ENCODE measurements at places on chromosomes 4 and X. TPM values are rescaled to one million over a fixed set of nuclear protein-coding genes. Genes with fewer than 3 reads are reported as not detected.

The AKAP4 gene
- not detected for total RNA-seq

The TBC1D8B gene
- total RNA-seq: 1.5 TPM

The PRKG2 gene
- total RNA-seq: 0.58 TPM

The PIR gene
- total RNA-seq: 1.9 TPM

The KCNIP4 gene
- total RNA-seq: not detected

The GLRA2 gene
- not detected for total RNA-seq

The TXK gene
- 6.4 TPM for total RNA-seq

The ADAM29 gene
- total RNA-seq: not detected

The ZDHHC9 gene
- total RNA-seq: 11.5 TPM

The IQCM gene
- total RNA-seq: not detected

The SLITRK2 gene
- total RNA-seq: not detected

The CCDC160 gene
- not detected for total RNA-seq

The HS3ST1 gene
- 0.35 TPM for total RNA-seq

- H3K27me3 ChIP-seq: no peaks in the 10 kb centered on the region
- DNase-seq: no peak
- no peak overlapping the region for H3K4me3 ChIP-seq
- H3K4me1 ChIP-seq: no peaks in the 10 kb centered on the region
- no peaks in the 10 kb centered on the region for H3K36me3 ChIP-seq
- no peak overlapping the region for H3K27ac ChIP-seq
Observed at GRCh38 chrX:16643176-16643575, 6.8 kb upstream of the S100G start.

- no peak overlapping the region for H3K4me3 ChIP-seq
- no peak for DNase-seq
- no peaks in the 10 kb centered on the region for H3K27me3 ChIP-seq
- H3K36me3 ChIP-seq: no peaks in the 10 kb centered on the region
- no peaks in the 10 kb centered on the region for H3K4me1 ChIP-seq
- H3K27ac ChIP-seq: no peak overlapping the region
Observed at GRCh38 chr4:173860094-173860493, 330.1 kb upstream of the HAND2 start.

DNA sequence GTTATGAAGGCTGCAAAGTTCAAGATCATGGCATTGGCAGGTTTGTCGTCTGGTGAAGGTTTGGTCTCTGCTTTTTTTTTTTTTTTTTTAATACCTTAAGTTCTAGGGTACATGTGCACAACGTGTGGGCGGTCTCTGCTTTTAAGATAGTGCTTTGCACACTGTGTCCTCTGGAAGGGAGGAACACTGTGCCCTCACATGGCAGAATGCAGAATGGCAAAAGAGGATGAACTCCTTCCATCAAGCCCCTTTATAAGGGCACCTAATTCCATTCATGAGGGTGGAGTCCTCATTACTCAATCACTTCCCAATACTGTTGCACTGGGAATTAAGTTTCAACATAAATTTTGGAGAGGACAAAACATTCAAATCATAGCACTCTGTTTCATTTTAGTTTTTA is 101.4 kb downstream of the GLRA2 start:
- no peaks in the 10 kb centered on the region for H3K36me3 ChIP-seq
- H3K27me3 ChIP-seq: no peaks in the 10 kb centered on the region
- no peak overlapping the region for H3K4me3 ChIP-seq
- no peaks in the 10 kb centered on the region for H3K4me1 ChIP-seq
- H3K27ac ChIP-seq: no peak overlapping the region

- no peaks in the 10 kb centered on the region for H3K27me3 ChIP-seq
- H3K36me3 ChIP-seq: no peaks in the 10 kb centered on the region
- no peak overlapping the region for H3K27ac ChIP-seq
- peaks cover 25% of the 10 kb centered on the region for H3K4me1 ChIP-seq
- no peak for DNase-seq
Observed at GRCh38 chr4:38526412-38526811, 137.6 kb upstream of the KLF3 start.

DNA sequence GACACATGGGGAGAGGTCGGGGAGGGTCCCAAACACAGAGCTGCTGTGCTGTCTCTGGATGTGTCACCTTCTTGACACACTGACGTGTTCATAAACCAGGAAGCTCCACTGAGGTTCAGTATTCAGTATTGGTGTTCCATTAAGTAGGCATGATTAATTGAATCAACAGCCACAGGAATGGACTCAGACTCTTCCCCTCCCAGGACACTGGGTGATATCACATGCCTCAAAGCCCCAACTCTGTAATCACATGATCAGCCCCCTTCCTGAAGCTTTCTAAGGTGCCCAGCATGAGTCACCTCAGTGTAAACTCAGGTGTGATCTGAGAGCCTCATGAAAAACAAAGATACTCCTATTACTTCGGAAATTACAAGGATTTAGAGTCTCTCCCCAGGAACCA is 21.1 kb upstream of the HNRNPD start:
- H3K4me3 ChIP-seq: no peak overlapping the region
- H3K4me1 ChIP-seq: no peaks in the 10 kb centered on the region
- no peak for DNase-seq
- no peak overlapping the region for H3K27ac ChIP-seq
- no peaks in the 10 kb centered on the region for H3K36me3 ChIP-seq

GRCh38 chrX:38656350-38656915 is 95.1 kb downstream of the TSPAN7 start:
- no peak overlapping the region for H3K4me3 ChIP-seq
- no peak for DNase-seq
- no peaks in the 10 kb centered on the region for H3K27me3 ChIP-seq
- no peaks in the 10 kb centered on the region for H3K4me1 ChIP-seq
- no peak overlapping the region for H3K27ac ChIP-seq

DNA sequence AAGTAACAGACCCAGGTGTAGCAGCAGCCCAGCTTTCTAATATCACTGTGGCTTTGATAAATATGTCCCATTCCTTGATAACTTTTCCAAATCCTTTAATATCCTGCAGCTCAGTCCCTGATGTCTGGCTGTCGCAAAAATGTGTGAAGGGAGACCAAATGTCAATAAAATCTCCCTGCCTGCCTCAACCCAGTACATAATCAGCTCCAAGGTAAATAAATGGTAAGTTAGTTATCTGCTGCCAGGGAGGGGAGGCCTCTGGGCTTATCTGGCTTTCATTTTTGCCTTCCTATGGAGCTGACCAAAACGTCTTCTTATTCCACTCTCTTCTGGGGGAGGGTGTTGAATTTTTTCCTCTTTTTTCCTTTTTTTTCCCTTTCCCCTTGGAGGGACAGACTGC is 630.6 kb downstream of the MID1IP1 start:
- no peaks in the 10 kb centered on the region for H3K36me3 ChIP-seq
- peaks cover 9% of the 10 kb centered on the region for H3K4me1 ChIP-seq
- DNase-seq: no peak
- H3K27me3 ChIP-seq: no peaks in the 10 kb centered on the region

- no peak overlapping the region for H3K27ac ChIP-seq
- H3K4me3 ChIP-seq: no peak overlapping the region
- no peaks in the 10 kb centered on the region for H3K27me3 ChIP-seq
Observed at GRCh38 chr4:142380052-142380602, 466.0 kb downstream of the INPP4B start.

DNA sequence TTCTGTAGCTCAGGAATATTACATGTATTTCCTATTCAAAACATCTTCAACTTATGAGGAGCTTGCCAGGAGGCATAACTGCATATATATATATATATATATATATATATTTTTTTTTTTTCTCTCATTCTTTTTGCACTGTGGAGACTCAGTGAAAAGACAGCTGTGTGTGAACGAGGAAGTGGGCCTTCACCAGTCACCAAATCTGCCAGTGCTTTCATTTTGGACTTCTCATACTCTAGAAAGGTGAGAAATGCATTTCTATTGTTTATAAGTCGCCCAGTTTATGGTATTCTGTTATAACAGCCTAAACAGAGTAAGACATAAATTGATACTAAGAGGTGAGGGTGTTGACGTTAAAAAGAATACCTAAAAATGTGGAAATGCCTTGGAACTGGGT is 710.6 kb downstream of the TRAM1L1 start:
- H3K27me3 ChIP-seq: no peaks in the 10 kb centered on the region
- H3K36me3 ChIP-seq: no peaks in the 10 kb centered on the region
- H3K4me3 ChIP-seq: no peak overlapping the region
- no peak overlapping the region for H3K27ac ChIP-seq
- DNase-seq: no peak

GRCh38 chr4:185134307-185134869 is 8.7 kb upstream of the SLC25A4 start:
- H3K4me3 ChIP-seq: no peak overlapping the region
- no peak overlapping the region for H3K27ac ChIP-seq
- peak; percentile 31 for DNase-seq

DNA sequence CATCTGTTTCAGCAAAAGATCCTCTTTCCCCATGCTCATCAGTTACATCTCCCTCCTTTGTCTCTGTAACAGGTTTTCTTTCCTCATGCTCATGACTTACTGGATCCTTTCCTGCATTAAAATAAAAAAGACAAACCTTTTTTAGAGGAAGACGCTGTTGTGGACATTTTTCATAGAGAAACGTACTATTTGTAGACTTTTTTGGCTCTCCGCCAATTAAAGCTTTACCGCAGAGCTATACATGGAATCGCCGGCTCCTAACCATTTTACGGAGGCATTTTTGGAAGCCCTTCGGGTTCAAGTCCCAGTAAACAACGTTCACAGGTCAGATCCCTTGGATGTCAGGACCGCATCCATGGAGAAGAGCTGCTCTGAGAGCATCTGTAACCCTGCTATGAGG is 1.3 kb downstream of the FAM9C start:
- DNase-seq: no peak
- H3K27ac ChIP-seq: no peak overlapping the region
- no peaks in the 10 kb centered on the region for H3K27me3 ChIP-seq
- H3K36me3 ChIP-seq: no peaks in the 10 kb centered on the region
- H3K4me1 ChIP-seq: peaks cover 32% of the 10 kb centered on the region

DNA sequence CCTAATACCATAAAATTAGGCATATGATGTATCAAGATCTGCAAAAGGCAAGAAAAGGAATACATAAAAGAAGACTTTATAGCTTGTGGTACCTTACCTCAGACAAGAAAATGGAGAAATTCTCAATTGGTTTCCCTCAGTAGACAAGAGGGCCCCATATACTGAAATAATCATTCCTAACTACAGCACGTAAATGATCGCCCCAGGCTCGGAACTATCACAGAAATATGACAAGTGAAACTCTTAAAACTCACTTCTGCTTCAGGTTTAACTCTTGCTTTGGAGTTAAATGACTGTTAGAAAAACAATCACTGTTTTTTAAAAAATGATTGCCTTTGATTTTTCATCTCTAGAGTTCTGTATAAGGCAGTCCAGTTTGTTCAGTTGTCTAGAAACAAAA is 38.6 kb upstream of the NAP1L5 start:
- peaks cover 10% of the 10 kb centered on the region for H3K4me1 ChIP-seq
- H3K4me3 ChIP-seq: no peak overlapping the region
- H3K27me3 ChIP-seq: no peaks in the 10 kb centered on the region
- no peaks in the 10 kb centered on the region for H3K36me3 ChIP-seq

DNA sequence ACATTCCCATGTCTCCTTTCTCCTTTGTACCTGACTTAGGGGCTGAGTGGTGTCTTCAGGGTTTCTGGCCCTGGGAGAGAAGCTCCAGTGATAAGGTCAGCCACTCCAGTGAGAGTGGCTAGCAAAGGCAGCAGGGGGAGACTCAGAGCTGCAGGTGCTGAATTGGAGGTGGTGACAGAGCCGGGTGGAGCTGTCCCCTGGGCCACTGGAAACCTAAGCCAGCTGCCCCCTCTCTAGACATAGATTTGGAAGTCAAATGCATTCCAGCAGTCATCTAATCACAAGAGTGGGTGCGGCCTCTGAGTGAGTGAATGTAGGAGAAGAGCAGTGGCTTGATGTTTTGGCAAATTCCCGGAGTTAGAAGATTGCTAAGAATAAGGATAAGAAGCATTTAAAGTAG is 28.5 kb downstream of the TRIM2 start:
- H3K4me3 ChIP-seq: no peak overlapping the region
- no peaks in the 10 kb centered on the region for H3K36me3 ChIP-seq
- H3K27me3 ChIP-seq: no peaks in the 10 kb centered on the region
- no peak for DNase-seq
- H3K4me1 ChIP-seq: peaks cover 9% of the 10 kb centered on the region

DNA sequence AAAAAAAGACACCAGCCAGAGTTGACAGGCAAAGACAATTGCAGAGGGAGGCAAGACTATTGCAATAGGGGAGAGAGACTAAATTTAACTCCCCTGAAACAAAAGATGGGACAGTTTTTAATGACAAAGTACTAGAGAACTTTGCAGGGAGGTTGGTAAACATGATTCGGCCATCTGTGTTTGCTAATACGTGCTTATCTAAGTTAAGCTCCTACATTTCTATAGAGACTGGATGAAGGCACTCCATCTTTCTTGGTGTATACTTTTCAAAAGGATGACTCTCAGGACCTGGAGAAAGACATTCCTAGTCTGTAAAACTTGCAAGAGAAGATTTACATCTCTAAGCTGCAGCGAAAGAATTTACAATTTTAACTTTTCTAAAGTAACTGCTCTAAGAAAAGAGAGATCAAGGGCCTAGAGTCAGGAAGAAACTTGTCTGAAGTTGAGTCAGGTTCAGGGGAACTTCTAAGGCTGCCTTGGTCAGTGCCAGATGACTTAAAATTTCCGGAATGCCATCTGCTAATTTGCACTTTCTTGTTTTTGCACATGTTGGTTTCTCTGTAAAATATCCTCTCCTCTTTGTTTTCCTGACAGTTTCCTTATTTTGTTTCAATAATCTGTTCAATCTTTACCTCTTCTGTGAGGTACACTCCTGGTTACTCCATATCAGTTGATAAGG is 10.6 kb downstream of the ADAM29 start:
- H3K4me3 ChIP-seq: no peak overlapping the region
- no peaks in the 10 kb centered on the region for H3K4me1 ChIP-seq
- H3K27me3 ChIP-seq: no peaks in the 10 kb centered on the region
- H3K27ac ChIP-seq: no peak overlapping the region

GRCh38 chrX:120350450-120351138 is 11.3 kb upstream of the ATP1B4 start:
- H3K4me3 ChIP-seq: no peak overlapping the region
- no peaks in the 10 kb centered on the region for H3K4me1 ChIP-seq
- no peak overlapping the region for H3K27ac ChIP-seq
- H3K27me3 ChIP-seq: no peaks in the 10 kb centered on the region

GRCh38 chr4:1493540-1494287 is 87.5 kb upstream of the NKX1-1 start:
- no peak overlapping the region for H3K4me3 ChIP-seq
- peaks cover 6% of the 10 kb centered on the region for H3K27me3 ChIP-seq
- DNase-seq: no peak
- H3K36me3 ChIP-seq: no peaks in the 10 kb centered on the region
- H3K4me1 ChIP-seq: no peaks in the 10 kb centered on the region

- no peaks in the 10 kb centered on the region for H3K4me1 ChIP-seq
- H3K36me3 ChIP-seq: peaks cover 31% of the 10 kb centered on the region
- no peaks in the 10 kb centered on the region for H3K27me3 ChIP-seq
- no peak overlapping the region for H3K27ac ChIP-seq
Observed at GRCh38 chr4:13599159-13599558, 28.4 kb downstream of the BOD1L1 start.

DNA sequence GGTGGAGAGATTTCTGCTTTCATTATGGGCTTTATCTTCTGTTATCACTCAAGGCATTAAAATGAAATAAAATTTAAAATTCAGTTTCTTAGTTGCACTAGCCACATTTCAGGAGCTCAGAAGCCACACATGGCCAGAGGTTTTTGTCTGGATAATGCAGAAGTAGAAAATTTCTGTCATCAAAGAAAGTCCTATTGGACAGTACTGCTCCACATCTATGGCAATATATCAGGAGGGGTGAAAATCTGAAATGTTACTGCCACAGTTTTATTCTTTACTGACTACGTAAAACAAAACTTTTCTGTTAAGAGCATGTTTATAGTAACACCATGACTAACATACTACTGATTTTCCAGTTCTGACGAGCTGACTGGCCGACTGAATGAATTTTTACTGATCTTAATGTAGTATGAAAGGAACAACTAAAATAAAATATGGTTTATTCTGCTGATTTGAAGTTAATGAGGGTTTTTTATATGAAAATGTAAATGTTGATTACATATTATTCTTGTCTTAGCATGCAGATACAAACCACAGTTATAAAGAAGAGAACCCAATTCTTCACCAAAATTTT is 264.0 kb upstream of the HAND2 start:
- no peaks in the 10 kb centered on the region for H3K36me3 ChIP-seq
- no peak for DNase-seq
- H3K4me3 ChIP-seq: no peak overlapping the region
- no peak overlapping the region for H3K27ac ChIP-seq

Data from CD8-positive, alpha-beta memory T cell (primary cell).